ENCODE measurements at places on chromosomes 6 and 20.

- H3K27me3 ChIP-seq = no peaks in the 10 kb centered on the region
- no peak overlapping the region for H3K27ac ChIP-seq
- DNase-seq = no peak
Observed at GRCh38 chr20:36624068-36624943, 18.7 kb downstream of the RAB5IF start.

DNA sequence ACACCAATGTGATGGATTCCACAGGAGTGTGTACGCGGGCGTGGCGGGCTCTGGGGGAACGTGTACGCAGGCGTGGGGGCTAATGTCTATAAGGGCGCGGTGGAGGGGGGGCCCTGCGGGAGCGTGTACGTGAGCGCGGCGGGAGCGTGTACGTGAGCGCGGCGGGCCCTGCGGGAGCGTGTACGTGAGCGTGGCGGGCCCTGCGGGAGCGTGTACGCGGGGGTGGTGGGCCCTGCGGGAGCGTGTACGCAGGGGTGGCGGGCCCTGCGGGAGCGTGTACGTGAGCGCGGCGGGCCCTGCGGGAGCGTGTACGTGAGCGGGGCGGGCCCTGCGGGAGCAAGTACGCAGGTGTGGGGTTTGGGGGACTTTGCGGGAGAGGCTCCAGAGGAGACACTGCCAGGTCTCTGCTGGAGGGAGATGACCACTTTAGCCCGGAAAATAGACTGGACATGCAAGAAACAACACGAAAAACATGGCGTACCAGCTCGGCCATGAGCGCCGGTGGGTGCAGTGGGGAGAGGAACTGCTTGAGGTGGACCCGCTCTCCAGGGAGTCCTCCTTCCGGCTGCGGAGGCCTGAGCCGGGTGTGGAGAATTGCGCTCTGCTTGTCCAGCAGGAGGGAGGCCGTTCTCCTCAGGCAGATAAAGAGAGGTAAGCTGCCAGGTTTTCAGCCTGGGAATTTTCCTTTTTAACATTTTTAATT, 27.8 kb upstream of the SMOC2 start:
- H3K4me3 ChIP-seq = no peak overlapping the region
- no peaks in the 10 kb centered on the region for H3K36me3 ChIP-seq
- H3K4me1 ChIP-seq = no peaks in the 10 kb centered on the region
- DNase-seq = no peak

GRCh38 chr20:37308086-37309050, 18.9 kb downstream of the MANBAL start:
- DNase-seq = no peak
- no peak overlapping the region for H3K4me3 ChIP-seq
- H3K27ac ChIP-seq = peak overlapping the region; percentile 80
- peaks cover 60% of the 10 kb centered on the region for H3K4me1 ChIP-seq

DNA sequence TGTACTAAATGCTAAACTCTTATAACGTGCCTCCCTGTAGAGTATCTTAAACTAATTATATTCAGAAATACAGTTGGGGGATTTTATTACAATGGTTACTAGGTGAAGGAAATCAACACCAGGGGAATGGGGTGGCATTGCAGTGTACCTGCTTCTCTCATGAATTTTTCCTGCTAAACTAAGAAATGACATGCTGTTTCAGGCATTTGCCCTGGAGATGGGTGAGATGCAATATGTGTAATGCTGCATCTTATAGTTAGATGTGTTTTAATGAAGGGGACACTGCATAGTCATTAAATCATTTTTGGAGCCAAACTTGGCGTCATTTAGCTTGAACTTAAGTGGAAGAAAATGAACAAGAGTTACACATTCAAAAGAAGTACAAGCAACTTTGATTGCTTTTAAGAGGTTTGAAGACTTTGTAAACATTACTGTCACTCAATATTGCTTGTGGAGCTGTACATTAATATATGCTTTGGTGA, 4.3 kb downstream of the EYA4 start:
- peaks cover 17% of the 10 kb centered on the region for H3K4me1 ChIP-seq
- no peak for DNase-seq
- H3K27ac ChIP-seq = no peak overlapping the region
- no peaks in the 10 kb centered on the region for H3K36me3 ChIP-seq
- peaks cover 60% of the 10 kb centered on the region for H3K27me3 ChIP-seq

GRCh38 chr20:64152906-64153305, 11.3 kb upstream of the MYT1 start:
- no peak overlapping the region for H3K27ac ChIP-seq
- no peak overlapping the region for H3K4me3 ChIP-seq
- DNase-seq = no peak
- peaks cover 12% of the 10 kb centered on the region for H3K27me3 ChIP-seq
- H3K4me1 ChIP-seq = no peaks in the 10 kb centered on the region

DNA sequence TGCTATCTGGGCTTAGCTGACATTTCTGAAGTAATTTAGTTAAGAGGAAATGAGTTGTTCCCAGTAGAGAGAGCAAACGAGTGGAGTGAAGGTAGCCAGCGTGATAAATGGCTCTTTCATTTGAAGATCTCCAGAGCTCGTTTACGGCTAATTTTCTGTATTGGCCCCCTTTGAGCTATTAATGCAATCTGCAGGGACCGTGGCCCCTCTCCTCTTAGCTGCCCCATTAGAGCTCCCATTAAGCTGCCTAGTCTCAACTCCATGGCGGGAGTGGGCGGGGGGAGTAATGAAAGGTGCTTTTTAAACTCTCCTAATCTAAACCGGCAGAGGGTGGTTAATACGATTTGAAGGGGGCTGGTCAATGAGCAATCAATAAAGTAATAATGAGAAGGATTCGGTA, 12.5 kb downstream of the TFAP2B start:
- no peaks in the 10 kb centered on the region for H3K36me3 ChIP-seq
- DNase-seq = no peak
- no peak overlapping the region for H3K4me3 ChIP-seq
- no peak overlapping the region for H3K27ac ChIP-seq
